ENCODE measurements at places on chromosomes 1 and 21. TPM values are rescaled to one million over a fixed set of nuclear protein-coding genes. Genes with fewer than 3 reads are reported as not detected.
A peak's percentile ranks its signal among the peaks of the same experiment; 100 is the strongest.

GRCh38 chr21:37620401-37620800 is 253.8 kb downstream of the DYRK1A start:
- no peak overlapping the region for H3K27ac ChIP-seq
- H3K27me3 ChIP-seq, result peaks cover 13% of the 10 kb centered on the region
- H3K4me1 ChIP-seq, result no peaks in the 10 kb centered on the region

Gene CLCN6
- 26.8 TPM for total RNA-seq

DNA sequence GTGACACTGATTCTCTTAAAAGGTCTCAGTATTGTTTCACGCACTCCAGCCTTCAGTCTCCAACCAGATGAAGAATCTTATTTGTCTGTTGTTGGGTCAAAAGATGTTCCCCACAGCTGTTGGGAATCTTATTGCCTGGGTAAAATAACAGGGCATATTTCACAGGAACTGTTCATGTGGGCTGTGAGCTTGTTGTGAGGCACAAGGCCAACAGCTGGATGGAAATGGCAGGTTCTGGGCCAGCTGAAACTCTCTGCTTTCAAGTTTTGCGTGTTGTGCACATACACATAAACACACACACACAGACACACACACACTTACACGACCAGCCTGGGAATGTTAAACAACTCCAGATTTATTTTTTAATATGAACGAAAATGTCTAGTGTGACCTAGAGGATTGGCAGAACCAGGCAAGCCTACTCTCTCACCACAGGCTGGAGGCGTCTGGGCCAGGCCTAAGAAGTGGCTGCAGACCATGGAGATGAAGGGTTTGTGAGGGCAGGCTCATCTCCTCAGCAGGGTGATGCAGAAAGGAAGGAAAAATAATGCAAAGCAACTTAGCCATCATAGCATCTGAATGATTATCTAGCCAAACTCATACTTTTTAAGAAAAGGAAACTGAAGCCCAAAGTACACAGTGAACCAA is 357.0 kb downstream of the TTLL7 start:
- no peaks in the 10 kb centered on the region for H3K27me3 ChIP-seq
- H3K4me1 ChIP-seq, result peaks cover 6% of the 10 kb centered on the region
- no peak overlapping the region for H3K27ac ChIP-seq
- H3K4me3 ChIP-seq, result no peak overlapping the region

DNA sequence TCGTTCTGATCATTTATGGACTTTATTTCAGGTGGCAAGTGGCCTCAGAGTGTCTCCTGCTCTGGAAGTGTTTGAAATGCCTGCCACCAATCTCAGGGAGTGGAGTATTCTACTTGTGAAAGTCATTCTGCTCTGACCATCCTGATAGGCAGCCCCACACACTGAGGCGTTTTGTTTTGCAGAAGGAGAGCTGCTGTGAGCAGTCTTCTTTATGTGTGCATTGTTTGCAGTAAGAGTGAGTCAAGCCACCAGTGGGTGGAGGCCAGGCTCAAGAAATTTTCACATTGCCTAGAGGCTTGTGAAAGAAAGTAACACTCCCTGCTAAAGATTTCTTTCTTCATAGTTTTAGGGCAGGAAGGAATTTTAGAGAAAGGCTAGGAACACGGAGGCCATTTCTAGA is 204.4 kb downstream of the SLC35F3 start:
- no peak for DNase-seq
- no peaks in the 10 kb centered on the region for H3K36me3 ChIP-seq
- no peaks in the 10 kb centered on the region for H3K4me1 ChIP-seq
- H3K27ac ChIP-seq, result no peak overlapping the region

- peaks cover 95% of the 10 kb centered on the region for H3K4me1 ChIP-seq
- peak overlapping the region; percentile 91 for H3K27ac ChIP-seq
- peak overlapping the region; percentile 80 for H3K4me3 ChIP-seq
These were observed 56.9 kb downstream of the MAN1C1 start for GRCh38 chr1:25673456-25673855.

GRCh38 chr1:28173151-28173979 is 3.1 kb downstream of the PTAFR start:
- peaks cover 16% of the 10 kb centered on the region for H3K27me3 ChIP-seq
- no peak for DNase-seq
- H3K4me1 ChIP-seq, result peaks cover 42% of the 10 kb centered on the region
- no peaks in the 10 kb centered on the region for H3K36me3 ChIP-seq
- H3K4me3 ChIP-seq, result peak overlapping the region; percentile 14
- no peak overlapping the region for H3K27ac ChIP-seq
